ENCODE measurements at places on chromosomes 1 and 21. TPM values are rescaled to one million over a fixed set of nuclear protein-coding genes. Genes with fewer than 3 reads are reported as not detected.

DNA sequence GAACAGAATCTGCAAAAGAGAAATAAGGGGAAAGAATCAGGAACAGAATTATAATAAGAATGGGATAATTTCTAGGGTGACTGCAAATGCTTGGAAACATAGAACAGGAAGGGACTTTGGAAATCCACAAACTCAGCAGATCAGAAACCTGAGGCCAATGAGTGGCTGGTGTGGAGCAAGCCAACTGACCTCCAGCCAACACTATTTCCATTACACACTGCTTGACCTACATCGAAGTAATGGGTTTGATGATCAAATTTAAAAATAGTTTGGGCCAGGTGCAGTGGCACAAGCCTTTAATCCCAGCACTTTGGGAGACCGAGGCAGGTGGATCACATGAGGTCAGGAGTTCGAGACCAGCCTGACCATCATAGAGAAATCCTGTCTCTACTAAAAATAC is 284.9 kb downstream of the GRIK1 start:
- no peak for DNase-seq

DNA sequence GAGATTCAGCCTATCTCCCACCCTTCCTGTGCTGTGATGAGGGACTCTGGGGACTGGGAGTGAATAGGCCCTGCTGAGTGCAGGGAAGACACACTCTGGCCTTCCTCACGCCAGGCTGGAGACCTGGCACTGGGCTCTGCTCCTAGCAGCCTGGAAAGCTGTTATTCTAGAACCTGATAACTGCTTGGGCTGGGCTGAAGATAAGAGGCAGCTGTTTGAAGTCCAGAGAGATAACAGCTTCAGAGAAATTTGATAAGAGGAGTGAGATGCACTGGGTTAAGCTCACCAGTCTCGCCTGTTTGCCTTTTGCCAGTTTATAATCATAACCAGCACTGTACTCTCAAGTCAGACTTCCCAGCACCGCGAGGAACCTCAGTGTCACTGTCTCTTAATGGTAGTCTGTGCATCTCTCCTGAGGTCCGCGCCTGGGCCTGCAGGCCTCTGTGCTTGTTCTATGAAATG is 46.6 kb upstream of the GPR37L1 start:
- DNase-seq: no peak

DNA sequence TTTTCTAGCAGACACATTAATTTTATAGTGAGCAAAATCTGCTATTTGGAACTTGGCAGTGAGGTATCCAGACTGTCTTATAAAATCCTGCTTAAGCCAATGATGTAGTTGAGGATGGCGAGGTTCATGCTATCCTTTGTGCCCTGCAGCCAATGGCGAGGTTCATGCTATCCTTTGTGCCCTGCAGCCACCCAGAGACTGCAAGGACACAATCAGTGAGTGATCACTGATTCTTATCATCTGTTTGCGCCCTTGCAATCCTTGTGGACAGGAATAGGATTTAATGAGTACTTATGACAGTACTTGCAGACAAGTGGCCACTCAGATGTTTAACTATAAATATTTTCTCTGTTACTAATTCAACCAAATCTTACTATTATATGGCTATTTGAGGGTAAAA is 112.6 kb downstream of the EIF4G3 start:
- DNase-seq: no peak

DNA sequence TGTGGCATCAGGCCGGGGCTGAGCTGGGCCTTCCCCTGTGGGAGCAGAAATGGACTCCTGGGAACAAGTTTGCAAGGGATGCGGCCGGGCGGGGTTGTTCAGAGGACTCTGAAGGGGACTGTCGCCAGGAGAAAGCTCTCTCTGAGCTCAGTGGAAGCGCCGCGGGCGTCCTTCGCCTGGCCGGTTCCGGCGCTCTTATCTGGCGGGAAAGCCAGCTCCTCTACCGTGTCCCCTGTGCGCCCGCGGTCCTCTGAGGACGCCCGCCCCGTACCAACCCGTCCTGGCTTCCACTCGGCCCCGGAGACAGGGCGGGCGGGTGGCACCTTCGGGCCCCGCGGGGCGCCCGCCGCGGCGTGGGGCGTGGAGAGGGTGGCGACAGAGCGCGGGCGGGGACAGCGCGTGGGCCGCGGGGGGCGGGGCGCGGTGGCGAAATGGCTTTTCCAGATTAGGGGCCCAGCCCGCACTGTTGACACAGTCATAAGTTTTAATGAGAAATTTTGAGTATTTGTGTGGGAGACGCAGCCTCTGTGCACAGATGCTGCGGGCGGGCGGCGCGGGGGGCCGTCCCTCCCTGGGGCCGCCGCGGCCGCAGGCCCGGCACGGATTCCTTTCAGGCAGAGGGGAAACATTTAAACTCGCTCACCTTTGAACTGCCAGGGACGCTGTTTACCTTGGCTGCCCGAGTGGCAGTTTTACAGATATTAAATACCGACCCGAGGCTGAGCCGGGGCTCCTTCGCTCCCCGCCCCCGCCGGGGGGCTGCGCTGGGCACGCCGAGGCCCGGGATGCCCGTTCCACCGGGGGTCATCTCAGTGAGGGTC is 70.2 kb downstream of the FOXD2 start:
- no peak for DNase-seq

- peak; percentile 92 for DNase-seq
These were observed 441 bp downstream of the FUBP1 start for GRCh38 chr1:77978293-77978968.

GRCh38 chr1:5645135-5645399 is 347.2 kb downstream of the NPHP4 start:
- DNase-seq: no peak

GRCh38 chr1:3714284-3714741 is 37.9 kb upstream of the CCDC27 start:
- DNase-seq: peak; percentile 37

DNA sequence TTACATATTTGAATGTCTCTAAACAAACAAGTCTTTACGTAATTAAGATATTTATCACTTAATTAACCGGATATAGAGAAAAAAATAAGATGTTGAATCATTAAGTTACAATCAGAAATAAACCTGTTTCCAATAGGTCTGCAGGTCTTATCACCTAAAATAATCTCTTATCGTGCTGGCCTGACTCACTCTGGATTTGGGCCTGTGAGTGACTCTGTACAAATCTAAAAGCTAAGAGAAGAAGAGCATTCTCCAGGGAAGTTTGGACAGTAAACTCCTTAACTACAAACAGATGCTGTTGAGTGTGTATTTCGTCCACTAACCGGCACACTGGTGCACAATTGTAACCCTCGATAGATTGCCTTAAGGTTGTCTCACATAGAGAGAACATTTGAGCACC is 25.3 kb downstream of the CEP104 start:
- DNase-seq: no peak

DNA sequence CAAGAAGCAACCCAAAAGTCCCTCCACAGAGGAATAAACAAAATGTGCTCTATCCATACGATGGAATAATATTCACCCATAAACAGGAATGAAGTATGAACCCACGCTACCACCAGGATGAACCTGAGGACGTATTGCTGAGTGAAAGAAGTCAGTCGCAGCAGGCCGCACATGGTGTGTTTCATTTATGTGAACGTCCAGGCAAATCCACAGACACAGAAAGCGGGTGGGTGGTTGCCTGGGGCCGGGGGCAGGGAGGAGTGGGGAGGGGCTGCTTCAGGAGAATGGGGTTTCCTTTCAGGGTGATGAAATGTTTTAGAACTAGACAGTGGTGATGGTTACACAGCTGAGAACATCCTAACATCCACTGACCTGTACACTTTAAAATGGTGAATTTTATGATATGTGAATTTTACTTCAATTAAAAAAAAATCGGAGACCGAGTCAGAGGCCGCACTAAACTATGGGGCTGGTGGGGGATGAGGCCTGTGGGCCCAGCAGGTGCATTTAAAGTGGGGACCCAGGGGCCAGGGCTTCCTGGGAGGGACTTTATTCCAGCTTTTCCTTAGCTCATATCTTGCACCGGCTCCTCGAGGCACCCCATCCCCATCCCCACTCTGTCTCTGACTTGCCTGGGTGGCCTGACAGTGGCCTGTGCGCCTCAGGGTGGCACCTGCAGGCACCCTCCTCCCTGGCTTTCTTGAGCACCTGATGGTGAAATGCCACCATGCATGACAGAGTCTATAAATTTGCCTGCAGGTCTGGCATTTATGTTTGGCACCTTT is 392.6 kb upstream of the VAMP3 start:
- DNase-seq: no peak

DNA sequence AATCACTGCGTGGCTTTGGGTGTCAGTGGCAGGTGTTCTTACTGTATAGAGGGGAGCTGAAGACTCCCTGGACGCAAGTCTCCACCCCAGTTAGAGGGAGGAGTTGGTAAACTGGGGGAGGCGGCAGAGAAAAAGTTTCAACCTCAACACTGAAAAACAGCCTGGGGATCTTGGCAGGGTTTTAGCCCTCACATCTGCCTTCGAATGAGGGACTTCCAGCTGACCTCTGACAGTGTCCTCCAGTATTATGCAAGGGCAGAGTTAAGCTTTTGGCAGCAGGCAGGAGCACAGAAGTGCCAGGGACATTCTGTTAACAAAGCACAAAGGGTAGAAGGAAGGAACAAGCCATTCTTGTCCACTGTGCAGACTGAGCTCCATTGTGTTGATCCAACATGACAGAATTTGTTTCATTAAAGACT is 41.2 kb upstream of the RAB4A start:
- peak; percentile 33 for DNase-seq

DNA sequence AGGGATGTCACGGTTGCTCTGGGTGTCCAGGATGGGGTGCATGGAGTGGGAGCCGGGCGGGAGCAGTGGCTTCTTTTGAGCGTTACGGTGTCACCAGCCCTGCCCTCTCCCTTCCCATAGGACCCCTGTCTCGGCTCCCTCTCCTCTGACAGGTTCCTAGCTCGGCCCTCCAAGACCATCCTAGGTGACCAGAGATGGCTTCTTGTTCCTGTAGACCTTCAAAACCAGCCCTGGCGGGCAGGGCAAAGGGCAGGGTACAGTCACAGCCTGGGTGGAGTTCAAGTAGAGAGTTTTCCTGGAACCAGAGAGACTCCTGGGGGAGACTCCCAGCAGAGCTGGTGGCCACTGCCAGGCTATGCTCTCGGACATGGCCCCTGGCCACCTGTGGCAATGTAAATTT is 345.6 kb upstream of the AJAP1 start:
- DNase-seq: no peak

- DNase-seq: peak; percentile 78
These were observed 46.2 kb upstream of the SLC44A3 start for GRCh38 chr1:94773931-94774422.

DNA sequence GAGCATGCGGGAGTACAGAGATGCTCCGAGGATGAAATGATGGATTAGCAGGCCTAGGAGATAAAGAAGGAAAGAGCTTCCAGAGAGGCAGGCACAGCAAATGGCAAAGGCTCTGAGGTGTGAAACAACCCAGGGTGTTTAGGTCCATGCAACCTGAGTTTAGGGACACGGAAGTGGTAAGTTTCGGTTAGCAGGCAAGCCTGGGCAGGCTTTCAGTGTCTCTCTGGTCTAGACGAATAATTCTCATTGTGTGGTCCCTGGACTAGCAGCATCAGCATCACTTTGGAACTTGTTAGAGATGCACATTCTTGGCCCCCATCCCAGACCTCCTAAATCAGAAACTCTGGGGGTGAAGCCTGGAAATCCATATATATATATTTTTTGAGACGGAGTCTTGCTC is 18.6 kb downstream of the NKAIN1 start:
- DNase-seq: no peak

DNA sequence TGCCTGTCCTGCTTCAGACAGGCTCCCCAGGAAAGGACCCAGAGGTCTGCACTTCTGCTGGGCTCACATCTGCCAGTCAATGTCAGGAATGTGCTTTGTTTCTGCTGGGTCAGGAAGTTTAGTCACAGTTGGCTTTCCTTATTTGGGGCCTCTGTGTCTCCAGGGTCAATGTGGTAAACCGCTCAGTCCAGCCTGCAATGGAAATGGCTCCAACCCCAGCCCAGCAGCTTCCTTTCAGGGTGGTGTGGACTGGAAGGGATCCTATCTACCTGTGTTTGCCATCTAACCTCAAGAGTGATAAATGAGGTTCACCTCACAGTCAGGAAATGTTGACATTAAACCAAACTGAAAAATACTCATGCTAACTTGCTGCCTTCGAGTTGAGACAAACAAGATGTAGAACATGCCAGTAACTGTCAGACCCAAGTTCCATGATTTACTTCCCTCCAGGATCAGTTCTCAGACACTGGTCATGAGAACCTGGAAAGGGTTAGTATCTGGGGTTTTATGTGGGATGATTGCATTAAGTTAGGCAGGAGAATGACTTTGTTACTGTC is 20.3 kb downstream of the ENO1 start:
- DNase-seq: peak; percentile 95

GRCh38 chr1:153775458-153776327 is 486 bp downstream of the SLC27A3 start:
- no peak for DNase-seq

DNA sequence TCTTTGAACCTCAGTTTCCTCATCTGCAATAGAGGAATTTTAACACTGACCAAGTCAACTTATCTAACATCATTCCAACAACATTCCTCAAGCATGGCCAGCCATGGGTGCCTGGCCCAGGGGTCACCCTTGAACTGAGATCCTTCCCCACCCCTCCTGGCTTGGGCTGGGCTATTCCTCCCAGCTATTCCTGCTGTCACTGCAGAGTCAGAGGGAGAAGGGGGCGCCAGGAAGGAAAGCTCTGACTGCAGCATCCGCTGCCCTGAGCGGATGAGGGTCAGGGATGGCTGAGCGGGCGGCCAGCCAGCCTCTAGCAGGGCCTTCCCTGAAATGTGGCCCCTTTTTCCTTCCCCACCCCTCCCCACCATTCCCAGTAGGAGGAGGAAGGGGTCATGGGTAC is 3.1 kb downstream of the TINAGL1 start:
- DNase-seq: no peak

DNA sequence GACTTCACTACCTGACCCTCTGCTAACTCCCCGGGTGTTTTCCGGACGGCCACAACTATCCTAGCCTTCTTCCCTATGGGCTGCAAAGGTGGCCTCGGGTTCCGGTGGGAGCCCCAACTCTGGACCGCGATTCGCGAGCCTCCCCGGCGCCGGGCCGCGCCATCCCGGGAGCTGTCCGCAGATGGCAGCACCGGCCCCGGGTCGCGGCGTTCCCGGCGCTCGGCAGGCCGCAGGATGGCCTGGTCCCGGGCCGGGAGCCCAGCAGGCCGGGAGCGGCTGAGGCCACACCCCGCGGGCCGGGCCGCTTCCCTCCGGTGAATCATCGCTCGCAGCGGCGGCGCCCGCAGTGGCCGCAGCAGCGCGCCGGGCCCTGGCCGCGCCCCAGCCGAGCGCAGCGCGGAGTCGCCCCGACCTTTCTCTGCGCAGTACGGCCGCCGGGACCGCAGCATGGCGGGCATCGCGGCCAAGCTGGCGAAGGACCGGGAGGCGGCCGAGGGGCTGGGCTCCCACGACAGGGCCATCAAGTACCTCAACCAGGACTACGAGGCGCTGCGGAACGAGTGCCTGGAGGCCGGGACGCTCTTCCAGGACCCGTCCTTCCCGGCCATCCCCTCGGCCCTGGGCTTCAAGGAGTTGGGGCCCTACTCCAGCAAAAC is at the start of gene CAPN2:
CAPN2 (plus strand) TSS at position 346 of the 656 bp plus-strand sequence; CDS start at position 448, 102 bp downstream.
- peak; percentile 84 for DNase-seq

GRCh38 chr1:236426215-236426614 is 32.1 kb downstream of the EDARADD start:
- no peak for DNase-seq

DCLRE1B gene
- total RNA-seq: 16.0 TPM

LCE2C gene
- total RNA-seq: not detected

KISS1 gene
- not detected for total RNA-seq

KRTAP19-3 gene
- total RNA-seq: not detected

LCE1B gene
- not detected for total RNA-seq

CEP85 gene
- 17.8 TPM for total RNA-seq

NECTIN4 gene
- 0.26 TPM for total RNA-seq

SLC16A4 gene
- total RNA-seq: 8.0 TPM

WDR64 gene
- total RNA-seq: not detected

PLD5 gene
- total RNA-seq: 0.90 TPM

FMO2 gene
- total RNA-seq: not detected

FYB2 gene
- not detected for total RNA-seq
